ENCODE measurements at places on chromosomes 3 and 15.

DNA sequence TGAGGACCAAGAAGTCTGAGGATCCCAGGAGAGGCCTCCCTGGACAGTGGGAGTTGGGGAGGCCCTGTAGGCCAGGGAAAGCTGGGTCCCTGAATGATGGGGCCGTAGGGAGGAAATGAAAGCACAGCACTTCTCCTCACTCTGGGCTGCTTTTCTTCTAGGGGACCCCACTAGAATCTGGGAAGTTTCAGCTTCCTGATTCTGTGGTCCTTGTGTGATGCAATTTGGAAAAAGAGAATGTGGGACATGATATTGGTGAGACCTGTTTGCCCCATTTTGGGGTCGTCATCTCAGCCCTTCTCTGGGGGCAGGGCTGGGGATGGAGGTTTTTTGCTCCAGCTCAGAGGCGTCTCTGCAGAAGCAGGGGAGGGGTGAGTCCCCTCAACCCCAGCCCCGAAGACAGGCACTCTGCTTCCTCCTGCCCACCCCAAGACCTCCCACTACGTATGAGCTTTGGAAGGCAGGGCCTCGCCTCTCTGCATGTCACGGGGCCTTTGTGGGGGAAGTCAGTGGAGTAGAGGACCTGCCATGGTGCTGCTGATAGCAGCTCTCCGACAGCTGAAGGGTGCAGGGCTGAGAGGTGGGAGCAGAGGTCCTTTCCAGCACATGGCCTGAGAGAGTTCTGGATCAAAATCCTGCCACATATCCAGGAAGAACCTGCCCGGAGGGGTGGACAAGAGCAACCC, 1.5 kb upstream of the SNX22 start:
- H3K36me3 ChIP-seq: no peaks in the 10 kb centered on the region
- H3K4me1 ChIP-seq: peaks cover 6% of the 10 kb centered on the region
- H3K4me3 ChIP-seq: no peak overlapping the region
- H3K27ac ChIP-seq: no peak overlapping the region

- peak; percentile 96 for DNase-seq
- H3K27ac ChIP-seq: peak overlapping the region; percentile 97
- H3K4me3 ChIP-seq: peak overlapping the region; percentile 83
- H3K4me1 ChIP-seq: no peaks in the 10 kb centered on the region
These were observed 98.1 kb upstream of the SNRPN start for GRCh38 chr15:24856397-24857390.

GRCh38 chr15:53573091-53573490, 186.4 kb downstream of the WDR72 start:
- DNase-seq: no peak
- no peaks in the 10 kb centered on the region for H3K27me3 ChIP-seq

DNA sequence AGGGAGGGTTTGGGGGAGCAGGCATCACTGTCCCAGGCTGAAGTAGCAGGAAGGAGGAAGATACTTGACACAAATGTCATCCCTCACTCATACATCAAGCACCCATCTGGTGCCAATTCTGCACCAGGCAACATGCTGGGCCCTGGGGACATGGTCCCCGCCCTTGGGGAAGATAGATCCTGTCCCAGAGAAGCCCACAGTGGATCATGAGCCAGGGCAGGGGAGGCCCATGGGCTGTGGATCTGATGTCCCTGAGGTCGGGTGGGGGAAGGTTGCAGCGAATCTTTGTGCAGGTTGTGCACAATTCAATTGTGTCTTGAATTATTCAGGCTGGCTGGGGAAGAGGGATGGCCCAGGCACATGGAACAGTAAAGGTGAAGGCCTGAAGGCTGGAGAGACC, 6.4 kb upstream of the CCDC33 start:
- no peaks in the 10 kb centered on the region for H3K36me3 ChIP-seq
- no peak overlapping the region for H3K27ac ChIP-seq
- no peak for DNase-seq
- H3K4me3 ChIP-seq: no peak overlapping the region

Data from endodermal cell (in vitro differentiated cells).